ENCODE measurements at places on chromosomes 1 and 21.

GRCh38 chr1:22625262-22625925, 11.0 kb upstream of the C1QA start:
- peak; percentile 30 for DNase-seq

- peak; percentile 40 for DNase-seq
These were observed 39.5 kb upstream of the CR2 start for GRCh38 chr1:207414606-207415108.

GRCh38 chr1:225253784-225254183, 174.1 kb downstream of the LBR start:
- no peak for DNase-seq

GRCh38 chr1:183732236-183732880, 72.6 kb upstream of the RGL1 start:
- no peak for DNase-seq

DNA sequence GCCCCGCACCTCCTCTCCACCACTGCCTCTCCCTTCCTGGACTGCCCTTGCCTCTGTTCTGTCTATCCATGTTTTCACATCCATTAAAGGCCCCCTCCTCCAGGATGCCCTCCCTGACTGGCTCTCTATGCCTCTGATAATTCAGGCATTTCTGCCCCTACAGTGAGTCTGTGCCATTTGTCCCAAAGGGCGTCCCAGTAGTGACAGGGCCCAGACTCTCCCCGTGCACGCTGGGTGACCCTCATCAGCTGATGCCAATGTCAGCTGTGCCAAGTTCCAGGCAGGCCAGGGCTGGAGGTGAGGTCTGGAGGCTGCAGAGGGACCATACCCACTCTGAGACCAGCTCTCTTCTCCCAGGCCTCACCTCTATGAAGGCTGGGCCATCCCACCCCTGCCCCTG, 3.2 kb upstream of the PLEKHG5 start:
- DNase-seq: no peak

- DNase-seq: peak; percentile 35
These were observed 70.9 kb upstream of the ACOT11 start for GRCh38 chr1:54477153-54477561.

DNA sequence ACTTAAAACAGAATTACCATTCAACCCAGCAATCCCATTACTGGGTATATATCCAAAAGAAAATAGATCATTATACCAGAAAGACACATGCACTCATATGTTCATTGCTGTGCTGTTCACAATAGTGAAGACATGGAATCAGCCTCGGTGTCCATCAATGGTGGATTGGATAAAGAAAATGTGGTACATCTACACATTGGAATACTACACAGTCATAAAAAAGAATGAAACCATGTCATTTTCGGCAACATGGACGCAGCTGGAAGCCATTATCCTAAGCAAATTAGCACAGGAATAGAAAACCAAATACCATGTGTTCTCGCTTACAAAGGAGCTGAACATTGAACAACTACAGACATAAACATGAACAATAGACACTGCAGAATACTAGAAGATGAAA, 244.8 kb upstream of the PROX1 start:
- no peak for DNase-seq

GRCh38 chr1:220019071-220019470, 27.2 kb downstream of the EPRS1 start:
- no peak for DNase-seq

- no peak for DNase-seq
These were observed 140.9 kb downstream of the ROR1 start for GRCh38 chr1:63914706-63915105.

DNA sequence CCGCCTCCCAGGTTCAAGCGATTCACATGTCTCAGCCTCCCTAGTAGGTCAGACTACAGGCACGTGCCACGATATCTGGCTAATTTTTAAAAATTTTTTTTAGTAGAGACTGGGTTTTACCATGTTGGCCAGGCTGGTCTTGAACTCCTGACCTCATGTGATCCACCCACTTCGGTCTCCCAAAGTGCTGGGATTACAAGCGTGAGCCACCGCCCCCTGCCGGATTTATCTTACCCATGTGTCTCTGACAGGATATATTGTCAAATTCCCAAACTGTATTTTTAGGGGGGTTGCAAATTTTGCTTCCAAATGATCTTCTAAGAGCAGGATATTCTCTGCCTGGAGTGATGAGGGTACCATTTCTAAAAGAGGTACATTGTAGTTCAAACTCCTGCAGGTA, 74.3 kb downstream of the KIF26B start:
- DNase-seq: no peak

DNA sequence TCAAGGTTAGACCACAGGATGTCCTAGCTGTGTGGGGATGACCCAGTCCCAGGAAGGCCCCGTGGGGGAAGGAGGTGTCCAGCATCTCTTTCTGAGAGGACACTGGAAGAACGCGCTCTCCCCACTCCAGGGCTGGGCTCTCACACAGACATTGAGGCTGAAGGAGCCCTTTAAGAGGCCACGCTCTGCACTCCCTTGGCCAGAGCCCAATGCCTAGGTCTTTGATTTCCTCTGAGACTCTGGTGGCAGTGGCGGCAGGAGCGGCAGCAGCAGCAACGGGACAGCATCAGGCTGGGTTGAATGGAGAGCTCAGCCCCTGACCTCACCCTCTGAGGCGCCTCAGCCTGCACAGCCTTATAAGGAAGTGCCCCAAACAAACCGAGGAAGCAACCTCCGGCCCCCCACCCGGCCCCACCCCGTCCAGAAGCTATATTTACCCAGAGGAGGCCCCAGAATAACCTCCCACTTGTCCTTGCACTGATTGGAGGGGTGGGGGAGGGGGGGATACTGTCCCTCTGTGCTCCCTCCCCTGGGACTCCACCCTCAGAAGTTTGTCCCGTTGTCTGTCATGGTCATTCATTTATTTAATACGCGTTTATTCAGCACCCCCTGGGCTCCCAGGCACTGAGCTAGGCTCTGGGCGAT, 12.3 kb downstream of the NES start:
- no peak for DNase-seq

DNA sequence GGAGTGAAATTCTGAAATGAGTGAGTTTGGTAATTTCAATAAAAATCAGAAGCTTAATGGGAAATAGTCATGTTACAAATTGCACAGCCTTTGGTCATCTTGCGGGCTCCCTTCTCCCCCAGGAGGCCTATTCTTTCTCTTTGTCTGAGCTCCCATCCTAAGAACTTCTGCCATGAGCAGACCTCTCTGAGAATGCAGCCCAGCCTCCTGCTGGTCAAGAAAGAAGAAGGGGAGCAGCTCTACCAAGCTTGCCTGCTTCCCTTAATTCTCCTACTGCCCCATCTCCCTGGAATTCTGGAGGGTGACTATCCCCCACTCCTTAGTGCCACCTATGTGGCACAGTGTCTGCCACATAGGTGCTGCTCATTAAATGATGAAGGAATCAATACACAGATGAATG, 300.7 kb upstream of the DAB1 start:
- no peak for DNase-seq

DNA sequence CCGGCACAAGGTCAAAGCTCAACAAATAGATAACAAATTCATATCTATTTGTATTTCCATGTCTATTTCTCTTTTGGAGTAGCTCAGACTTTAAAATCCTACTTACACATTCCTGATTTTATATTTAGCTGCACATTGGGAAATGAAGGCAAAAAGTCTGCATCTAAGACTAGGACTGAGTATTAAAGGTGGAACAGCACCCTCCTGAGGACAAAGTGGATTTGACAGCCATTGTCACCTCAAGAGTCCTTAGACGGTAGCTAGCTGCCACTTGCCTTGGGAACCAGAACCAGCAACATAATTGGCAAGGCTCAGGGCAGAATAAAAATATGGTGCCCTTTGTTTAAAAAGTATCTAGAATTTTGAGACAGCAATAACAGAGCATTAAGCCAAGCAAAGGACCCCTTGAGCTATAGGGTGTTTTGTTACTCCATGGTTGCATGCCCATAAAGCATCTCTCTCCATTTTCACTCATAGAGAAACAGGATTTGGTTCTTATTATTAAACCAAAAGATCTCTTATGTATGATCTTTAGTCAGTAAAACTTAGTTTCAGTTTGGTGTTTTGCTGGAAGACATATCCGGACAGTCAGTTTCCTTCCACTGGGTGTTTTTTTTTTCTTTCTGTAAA, 30.0 kb upstream of the SGIP1 start:
- peak; percentile 76 for DNase-seq

- no peak for DNase-seq
These were observed 42.9 kb upstream of the PRKACB start for GRCh38 chr1:84101204-84101603.

- peak; percentile 55 for DNase-seq
These were observed 157.0 kb downstream of the RERE start for GRCh38 chr1:8660411-8660828.

GRCh38 chr1:25650289-25650576, 33.6 kb downstream of the MAN1C1 start:
- DNase-seq: no peak

- no peak for DNase-seq
These were observed 9.9 kb downstream of the ANGPTL7 start for GRCh38 chr1:11198851-11199594.

DNA sequence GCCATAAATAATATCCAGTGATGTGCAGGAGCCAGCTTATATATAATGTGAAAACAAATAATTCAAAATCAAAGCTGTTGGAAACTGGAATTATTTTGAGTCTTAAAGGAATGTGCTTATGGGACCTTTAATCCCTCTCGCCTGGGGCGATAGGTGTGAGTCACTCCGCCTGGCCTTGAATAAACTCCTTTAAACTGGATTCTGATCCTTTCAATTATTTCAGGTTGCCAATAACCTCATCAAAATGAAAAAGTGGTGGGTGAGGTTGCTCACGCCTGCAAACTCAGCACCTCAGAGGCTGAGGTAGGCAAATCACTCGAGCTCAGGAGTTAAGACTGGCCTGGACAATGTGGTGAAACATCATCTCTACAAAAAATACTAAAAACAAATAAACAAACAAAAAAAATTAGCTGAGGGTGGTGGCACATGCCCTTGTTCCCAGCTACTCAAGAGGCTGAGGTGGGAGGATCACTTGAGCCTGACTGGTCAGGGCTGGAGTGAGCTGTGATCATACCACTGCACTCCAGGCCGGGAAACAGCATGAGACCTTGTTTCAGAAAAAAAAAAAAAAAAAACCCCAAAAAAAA, 11.4 kb upstream of the SLC2A5 start:
- no peak for DNase-seq

- DNase-seq: no peak
These were observed 22.1 kb downstream of the FCRL4 start for GRCh38 chr1:157575744-157576143.

DNA sequence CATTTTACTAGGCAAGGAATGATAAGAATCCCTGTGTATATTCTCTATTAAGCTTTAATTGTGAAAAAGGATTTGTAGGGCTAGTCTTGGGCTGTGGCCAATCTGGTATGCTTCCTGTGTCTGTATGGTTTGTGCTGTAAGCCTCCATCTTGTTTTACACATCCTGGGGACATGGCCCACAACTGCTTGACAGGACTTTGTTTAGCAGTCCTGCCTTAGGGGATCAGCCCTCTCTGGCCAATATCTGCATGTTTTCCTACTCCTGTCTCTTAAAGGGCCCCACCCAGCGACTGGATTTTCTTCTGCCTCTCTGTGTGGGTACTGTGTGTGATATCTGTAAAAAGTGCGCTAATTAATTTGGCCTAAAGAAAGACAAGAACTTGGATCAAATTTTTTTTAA, 813.2 kb downstream of the PLA2G4A start:
- no peak for DNase-seq

DNA sequence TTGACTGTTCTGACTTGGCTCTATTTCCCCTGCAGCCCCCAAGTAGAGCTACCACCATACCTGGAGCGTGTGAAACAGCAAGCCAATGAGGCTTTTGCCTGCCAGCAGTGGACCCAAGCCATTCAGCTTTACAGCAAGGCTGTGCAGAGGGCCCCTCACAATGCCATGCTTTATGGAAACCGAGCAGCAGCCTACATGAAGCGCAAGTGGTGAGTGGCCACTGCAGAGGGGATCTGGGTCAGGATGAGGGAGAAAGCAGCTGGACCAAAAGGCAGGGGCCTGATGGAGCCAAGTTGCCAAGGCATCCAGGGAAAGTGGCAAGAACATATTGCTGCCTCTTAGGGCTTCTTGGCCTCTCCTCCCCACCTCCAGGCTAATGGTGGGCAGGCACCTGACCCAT, 24.1 kb upstream of the TMEM222 start:
- DNase-seq: no peak

DNA sequence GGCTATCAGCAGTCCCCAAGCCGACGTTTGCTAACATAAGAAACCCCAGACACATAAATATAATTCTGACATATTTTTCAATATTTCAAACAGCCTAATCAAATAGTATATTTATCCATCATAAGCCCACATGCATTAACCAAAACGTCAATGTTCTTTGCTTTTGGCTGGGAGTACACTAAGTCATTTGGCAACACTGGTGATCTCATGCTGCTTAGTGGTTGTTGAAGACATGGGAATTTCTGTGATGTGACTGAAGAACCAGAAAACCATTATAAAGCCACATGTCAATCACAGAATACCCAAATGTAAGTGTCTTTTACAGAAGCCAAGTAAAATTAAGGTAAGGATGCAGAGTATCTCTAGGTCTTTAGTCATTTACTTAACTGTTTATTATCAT, 57.6 kb downstream of the PLPPR5 start:
- no peak for DNase-seq

- peak; percentile 52 for DNase-seq
These were observed 55.8 kb downstream of the NAV1 start for GRCh38 chr1:201594575-201595245.

DNA sequence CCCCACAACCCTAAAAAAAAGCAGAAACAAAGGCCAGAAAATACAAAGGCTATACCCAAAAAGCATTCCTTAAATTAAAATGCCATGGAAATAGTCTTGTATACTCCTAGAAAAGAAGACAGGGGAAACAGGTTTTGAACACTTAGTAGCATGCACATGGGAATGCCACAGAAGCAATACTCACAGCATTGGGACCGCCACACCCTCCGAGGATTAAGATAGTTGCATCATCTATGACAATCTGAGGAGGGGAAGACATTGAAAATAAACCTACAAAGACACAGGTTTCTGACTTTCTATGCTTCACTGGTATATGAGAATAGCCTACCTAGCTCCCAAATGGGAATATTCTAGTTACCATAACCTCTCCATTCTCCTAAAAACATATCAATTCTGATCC, 15.9 kb upstream of the CPLANE2 start:
- DNase-seq: no peak

DNA sequence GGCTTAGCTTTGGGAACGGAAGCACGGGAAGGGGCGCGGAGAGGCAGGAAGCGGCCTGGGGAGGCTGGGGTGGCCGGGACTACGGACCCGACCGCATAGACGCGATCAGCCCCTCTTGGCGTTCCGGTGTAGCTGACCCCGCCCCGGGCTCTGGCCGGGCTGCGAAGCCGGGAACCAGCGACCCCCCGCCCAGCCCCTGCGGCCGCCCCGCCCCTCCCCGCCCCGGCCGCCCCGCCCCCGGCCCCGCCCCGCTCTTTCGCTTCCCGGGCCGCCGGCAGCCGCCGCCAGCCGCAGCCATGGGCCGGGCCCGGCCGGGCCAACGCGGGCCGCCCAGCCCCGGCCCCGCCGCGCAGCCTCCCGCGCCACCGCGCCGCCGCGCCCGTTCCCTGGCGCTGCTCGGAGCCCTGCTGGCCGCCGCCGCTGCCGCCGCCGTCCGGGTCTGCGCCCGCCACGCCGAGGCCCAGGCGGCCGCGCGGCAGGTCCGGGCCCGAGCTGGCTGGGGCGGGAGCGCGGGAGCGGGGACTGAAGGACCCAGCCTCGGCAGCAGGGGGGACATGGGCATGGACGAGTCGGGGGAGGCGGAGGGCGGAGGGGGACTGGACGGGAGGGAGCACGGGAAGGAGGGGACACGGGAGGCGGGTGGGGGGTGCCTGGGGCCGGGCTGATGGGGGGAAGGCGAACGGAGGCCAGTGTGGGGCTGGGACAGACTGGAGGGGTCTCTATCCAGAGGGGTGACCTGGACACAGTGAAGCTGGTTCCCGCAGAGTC, at the start of gene SELENON:
Gene SELENON (plus strand): TSS at position 259 of the 768 bp plus-strand sequence. CDS start 38 bp downstream, at position 297.
- peak; percentile 49 for DNase-seq

GRCh38 chr1:167631386-167631935, 1.4 kb downstream of the RCSD1 start:
- no peak for DNase-seq

All from hematopoietic multipotent progenitor cell treated with erythropoietin and hydrocortisone succinate and interleukin-3 and kit ligand, for 6 days (in vitro differentiated cells).